ENCODE measurements at places on chromosomes 3 and 15.

DNA sequence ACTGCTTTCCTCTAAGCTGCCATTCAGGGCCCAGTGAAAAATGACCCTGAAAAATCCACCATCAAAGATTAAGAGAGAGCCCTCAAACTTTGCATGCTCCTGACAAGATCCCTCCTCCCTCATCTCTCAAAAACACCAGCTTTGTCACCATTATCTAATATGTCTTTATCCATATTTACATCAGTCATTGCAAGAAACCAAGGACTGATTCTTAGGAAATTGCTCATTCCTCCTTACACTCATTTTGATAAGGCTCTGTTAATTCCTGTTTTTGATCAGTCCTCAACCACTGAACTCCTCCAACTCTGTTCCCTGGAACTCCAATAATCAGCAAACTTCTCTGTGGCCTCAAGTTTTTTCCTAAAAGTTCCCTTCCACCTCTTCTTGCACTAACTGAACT is 51.8 kb downstream of the CD200 start:
- no peak for DNase-seq

- DNase-seq: no peak
Measured at GRCh38 chr3:97187771-97188170, 373.4 kb downstream of the EPHA6 start.

DNA sequence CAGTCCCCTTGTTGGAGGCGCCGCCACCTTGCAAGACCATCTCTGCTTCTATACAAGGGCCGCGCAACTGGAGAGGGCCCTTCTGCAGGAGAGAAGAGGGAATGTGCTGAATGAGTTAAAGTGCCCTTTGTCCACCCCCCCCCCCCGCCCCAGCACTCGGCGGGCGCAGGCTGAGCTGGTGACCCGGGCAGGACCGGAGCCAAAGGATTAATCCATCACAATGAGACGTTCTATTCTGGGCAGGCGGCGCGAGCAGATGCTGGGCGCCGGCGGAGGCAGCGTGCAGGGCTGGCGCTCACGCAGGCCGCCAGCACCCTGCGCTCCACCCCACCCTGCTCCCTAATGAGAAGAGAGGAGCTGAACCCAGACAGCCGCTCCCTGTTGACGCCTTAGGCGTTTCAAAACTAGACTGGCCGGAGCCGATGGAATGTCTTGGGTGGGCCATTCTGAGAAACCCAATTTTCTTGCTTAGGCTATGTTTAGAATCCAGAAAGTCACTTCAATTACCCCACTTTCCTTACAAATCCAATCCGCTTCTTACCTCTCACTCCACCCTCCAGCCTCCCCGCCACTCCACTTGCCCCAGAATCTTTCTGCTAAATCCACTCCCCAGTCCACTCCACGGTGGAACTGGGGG is 32.9 kb downstream of the GJD2 start:
- DNase-seq: no peak

- no peak for DNase-seq
Measured at GRCh38 chr3:48997102-48997635, 7.1 kb downstream of the P4HTM start.

DNA sequence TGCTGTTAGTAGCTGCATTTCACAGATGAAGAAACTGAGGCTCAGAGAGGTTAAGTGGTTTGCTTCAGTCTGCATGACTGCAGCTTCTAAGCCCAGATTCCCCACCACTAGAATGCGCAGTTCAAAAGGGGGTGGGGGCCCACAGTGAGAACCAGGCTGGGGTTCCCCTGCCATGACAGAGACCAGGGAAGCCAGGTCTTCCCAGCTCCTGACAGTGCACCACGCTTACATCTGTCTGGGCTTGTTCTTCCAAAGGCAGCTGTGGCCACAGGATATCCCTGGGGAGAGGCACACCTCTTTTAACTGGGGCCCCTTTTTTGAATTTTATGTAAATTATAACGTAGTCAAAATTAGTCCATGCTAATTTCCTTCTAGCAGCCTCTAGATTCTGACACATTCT is 5.3 kb downstream of the PLEKHO2 start:
- DNase-seq: no peak

DNA sequence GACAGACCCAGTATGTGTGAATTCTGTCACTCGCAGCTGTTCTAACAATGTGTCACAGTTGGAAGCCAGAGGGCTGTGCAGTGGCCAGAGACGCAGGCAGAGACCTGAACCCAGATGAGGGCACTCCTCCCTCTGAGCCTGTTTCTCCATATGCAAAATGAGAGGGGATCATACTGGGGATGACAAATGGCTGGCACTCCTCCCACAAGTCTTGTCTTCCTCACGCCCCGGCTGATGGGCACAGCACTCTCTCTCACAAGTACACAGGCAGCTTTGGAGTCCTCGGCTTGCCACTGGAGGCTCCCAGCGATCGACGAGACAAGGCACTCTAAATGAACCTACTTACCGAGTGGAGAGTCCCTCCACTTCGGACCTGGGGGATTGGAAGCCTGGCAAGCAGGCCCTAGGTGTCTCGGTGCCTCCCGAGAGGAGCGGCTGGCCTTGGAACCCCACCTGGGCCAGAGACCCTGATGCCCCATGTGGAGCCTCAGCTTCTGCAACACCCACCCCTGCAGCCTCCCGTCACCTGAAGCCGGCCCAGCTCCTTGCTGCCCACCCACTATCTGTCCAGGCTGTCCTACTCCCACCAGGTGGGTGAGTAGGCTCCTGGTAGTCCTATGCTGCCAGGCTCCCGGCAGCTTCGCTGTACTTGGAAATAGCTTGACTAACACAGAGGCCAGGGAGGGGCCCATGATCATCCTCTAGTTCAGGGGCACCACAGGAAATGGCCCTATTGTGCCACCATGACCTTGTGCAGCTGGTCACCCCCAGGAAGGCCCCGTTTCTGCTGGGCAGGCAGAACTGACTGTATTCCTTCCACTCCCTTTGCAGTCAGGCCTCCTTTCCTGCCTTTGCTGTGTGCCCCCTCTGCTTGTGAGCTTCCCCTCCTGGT is 65.0 kb upstream of the IQSEC1 start:
- no peak for DNase-seq

DNA sequence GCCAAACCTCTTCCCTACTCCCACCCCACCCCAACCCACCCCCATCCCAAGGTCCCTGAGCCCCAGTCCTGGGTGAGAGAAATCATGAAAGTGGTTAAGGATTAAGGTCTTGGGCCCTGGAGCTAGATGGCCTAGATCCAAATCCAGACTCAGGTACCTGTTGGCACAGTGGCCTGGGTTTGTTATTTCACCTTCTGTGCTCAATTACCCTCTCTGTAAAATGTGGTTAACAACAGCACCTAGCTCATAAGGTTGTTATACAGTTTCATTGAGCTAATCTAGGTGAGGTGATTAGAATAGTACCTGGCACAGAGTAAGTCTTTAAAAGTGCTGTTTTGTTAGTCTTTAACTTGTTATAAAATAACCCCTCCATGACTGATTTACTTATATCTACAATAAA is 6.4 kb upstream of the SNUPN start:
- no peak for DNase-seq

DNA sequence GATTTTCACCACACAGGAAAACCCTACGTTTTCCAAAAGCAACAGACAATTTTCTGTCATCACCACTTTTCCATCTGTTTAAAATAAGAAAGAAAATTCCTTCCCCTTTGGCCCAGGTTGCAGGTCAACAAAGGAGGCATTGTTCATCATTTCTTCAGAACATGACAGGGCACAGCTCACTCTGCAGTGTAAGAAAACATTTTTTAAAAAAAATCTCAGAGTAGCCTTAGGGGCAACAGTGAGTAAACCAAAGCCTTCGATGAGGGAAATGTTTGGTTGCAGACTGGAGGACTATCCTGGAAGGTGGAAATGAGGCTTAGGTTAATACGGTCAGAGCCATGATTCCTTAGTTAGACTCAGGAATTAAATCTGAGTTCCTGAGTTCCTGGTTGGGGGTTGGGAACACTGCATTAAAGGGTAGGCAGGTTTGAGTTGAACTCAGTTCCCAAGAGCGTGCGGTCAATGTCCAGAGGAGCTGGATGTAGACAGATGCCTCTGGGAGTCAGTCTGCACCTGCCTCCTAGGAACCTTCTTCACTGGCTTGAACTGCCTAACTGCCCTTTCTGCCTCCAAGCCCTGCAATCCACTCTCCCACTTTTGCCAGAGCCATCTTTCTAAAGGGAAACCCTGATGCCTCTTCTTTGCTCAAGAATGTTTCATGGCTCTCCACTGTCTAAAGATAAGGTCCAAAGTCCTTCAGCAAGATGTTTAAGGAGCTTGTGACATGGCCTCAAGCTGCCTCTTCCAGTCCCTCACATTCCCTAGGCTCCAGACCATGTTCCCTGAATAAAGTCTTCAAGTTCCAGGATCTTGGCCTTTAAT is 3.3 kb upstream of the HES1 start:
- DNase-seq: no peak

DNA sequence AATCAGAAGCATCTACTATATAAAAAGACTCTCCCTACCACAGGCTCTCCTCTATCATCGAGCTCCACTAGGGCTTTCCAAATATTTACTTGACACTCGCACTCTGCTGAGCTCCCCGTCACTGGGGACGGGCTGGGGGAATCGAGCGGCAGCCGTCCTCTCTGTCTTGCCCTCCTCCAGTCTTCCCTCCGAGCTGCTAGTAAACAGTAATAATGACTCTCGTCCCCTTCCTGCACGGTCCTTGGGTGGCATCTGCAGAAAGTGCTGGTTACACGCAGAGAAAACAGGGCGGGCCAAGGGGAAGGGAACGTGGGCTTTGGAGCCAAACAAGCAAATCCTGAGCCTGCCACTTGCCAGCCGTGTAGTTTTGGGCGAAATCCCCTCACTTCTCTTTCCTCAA is 96.6 kb downstream of the LRIG1 start:
- DNase-seq: no peak

DNA sequence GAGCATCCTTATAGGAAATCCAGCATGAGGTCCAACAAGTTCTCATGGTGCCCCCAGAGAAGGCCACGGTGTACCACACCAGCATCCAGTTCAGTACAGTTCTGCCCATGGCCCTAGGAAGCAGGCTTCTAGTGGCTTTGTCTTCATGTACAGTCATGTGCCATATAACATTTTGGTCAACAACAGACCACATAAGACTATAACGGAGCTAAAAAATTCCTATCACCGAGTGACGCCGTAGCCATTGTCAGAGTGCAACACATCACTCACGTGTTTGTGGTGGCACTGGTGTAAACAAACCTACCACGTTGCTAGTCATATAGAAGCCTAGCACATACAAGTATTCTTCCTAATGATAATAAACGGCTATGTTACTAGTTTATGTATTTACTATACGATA is 209.0 kb downstream of the ARRDC4 start:
- DNase-seq: no peak

DNA sequence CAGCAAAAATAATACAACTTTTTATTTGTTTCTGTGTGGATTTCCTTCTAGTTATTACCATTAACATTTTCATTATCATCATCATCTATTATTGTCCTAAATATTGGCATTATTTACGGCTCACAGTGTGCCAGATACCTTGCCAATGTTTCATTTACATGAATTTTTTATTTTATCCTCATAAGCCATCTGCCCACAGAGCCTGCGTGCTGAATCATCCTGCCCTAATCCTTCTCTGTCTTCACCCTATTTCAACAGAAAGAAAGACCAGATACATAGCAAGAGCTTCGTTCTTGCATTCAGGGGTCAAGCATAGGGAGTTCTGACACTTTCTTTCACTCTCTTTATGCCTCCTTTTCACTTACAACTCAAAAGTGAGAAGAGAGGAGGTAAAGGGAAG is 82.0 kb downstream of the KCNMB2 start:
- no peak for DNase-seq

- no peak for DNase-seq
Measured at GRCh38 chr3:70488816-70489215, 176.4 kb upstream of the MDFIC2 start.

DNA sequence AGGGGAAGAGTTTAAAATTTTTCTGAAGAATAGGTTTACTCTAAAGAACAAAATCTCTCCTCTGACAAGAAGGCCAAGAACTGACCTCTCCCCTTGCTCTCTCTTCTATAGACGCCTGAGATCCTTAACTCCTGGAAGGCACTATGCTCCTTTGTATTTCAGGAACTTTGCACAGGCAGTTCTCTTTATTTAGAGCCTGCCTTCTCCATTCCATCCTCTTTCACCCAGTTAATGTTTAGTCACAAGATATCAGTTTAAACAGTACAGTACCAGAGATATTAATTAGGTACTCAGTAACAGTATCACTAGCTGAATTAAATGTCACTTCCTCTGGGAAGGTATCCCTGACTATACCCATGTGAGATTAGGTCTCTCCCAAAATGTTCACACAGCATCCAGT is 33.5 kb downstream of the HERC1 start:
- no peak for DNase-seq

DNA sequence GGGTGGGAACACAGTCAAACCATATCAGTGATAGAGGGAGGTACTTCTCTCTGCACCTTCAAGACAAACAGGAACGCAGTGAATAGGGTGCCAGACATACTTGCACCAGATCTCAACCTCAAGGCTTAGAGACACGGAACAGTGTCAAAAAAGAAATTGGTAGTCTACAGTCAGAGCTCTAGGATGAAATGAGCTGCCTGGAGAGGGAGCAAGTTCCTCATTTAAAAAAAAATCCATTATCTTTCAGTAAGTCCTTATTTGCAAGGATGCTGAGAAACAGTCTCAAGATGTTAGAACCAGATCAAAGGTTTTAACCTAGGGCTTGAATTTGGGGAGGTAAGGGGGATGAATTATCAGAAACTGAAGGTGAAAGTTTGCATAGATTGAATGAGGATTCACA is 20.2 kb upstream of the LMCD1 start:
- DNase-seq: no peak

GRCh38 chr3:63193647-63194046 is 84.5 kb upstream of the SYNPR start:
- DNase-seq: no peak

GRCh38 chr15:41503669-41504010 is 10.0 kb downstream of the ITPKA start:
- DNase-seq: no peak

- DNase-seq: no peak
Measured at GRCh38 chr3:176799675-176800074, 397.6 kb downstream of the TBL1XR1 start.

GRCh38 chr3:58404396-58404795 is 29.2 kb downstream of the PDHB start:
- DNase-seq: no peak

- DNase-seq: no peak
Measured at GRCh38 chr3:168678730-168679129, 583.0 kb upstream of the GOLIM4 start.

DNA sequence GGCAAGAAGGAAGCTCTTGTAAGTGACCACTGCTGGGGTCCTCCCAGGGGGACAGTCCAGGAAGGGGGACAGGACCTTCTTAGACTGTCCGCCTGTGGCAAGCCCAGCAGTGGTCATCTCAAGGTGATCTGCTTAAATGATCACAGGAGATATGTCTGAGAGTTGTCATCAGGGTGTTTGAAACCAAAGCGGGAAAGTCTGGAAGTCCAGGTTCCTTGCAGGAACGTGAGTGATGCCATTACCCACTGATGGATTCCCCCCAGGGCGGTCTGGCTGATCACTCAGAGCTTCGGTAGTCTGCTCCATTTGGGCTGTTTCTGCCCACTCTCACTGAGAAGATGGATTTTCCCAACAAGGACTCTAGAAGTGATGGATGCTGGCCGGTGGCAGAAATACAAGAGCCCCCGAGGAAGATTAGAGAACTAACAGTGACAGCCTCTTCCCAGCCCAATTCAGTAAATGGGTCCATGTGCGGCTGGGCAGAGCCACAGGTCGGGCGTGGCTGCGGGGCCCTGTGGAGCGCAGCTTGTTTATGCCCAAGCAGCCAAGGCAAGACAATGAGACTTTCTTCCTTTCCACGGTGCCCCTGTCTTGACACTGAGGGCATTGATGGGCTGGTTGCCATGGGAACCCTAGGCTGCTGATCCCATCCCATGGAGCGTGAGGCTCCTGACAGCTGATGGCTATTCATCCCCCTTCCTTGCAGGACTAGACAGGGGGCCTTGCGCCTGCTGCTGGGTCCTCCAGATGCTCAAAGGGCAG is 9.5 kb downstream of the PCSK6 start:
- no peak for DNase-seq

All from activated CD4-positive, CD25-positive, alpha-beta regulatory T cell treated with anti-CD3 and anti-CD28 coated beads, Interleukin-2, amount 50 U/mL, for 16 hours (primary cell).